ENCODE measurements at places on chromosomes 7 and 10. TPM values are rescaled to one million over a fixed set of nuclear protein-coding genes. Genes with fewer than 3 reads are reported as not detected.

The CYP3A4 gene
- total RNA-seq = not detected

The HEPACAM2 gene
- total RNA-seq = not detected

The CALD1 gene
- not detected for total RNA-seq

The ZNF488 gene
- total RNA-seq = not detected

The CACNA2D1 gene
- not detected for total RNA-seq

The ITPRID1 gene
- not detected for total RNA-seq

The DPY19L1 gene
- 7.2 TPM for total RNA-seq

- DNase-seq = no peak
These were observed 15.5 kb upstream of the GTPBP4 start for GRCh38 chr10:972763-973162.

- DNase-seq = no peak
These were observed 2.0 kb downstream of the SAMD9 start for GRCh38 chr7:93115796-93116195.

- no peak for DNase-seq
These were observed 28.6 kb upstream of the KCNK18 start for GRCh38 chr10:117168729-117169128.

DNA sequence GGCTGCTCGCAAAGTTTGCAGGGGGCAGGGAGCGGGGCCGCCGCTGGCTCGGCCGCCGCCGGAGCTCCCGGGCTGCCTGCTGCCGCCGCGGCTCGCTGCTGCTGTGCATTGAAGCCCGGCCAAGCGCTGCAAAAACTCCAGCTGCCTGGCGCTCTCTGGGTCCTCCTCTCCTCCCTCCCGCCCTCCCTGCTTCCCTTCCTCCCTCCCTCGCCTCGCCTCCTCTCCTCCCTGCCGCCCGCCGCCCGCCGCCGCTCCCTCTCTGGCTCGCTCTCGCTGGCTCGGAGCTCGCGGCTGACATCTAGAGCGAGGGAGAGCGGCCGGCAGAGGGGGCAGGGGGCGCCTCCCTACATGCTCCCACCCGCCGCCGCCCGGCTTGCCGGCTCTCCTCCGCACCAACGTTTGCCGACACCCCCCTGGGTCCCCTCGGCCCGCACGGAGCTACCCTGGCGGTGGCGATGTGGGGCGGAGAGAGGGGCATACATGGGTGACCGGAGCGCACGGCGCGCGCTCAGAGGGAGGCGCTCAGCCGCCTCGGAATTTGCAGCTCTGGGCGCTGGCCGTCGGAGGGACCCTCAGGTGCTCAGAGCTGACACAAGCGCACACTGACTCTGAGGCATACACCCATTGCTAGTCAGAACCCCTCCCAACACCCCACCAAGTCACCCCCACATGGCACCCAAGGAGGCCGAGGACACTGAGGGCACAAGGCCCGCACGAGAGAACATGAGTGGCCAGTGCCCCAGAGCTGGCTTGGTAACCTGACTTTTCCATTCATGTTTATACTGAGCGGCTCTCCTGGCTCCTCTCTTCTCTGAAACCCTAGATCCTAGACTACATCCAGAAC lies 1.2 kb upstream of the PLXNA4 start:
- no peak for DNase-seq

DNA sequence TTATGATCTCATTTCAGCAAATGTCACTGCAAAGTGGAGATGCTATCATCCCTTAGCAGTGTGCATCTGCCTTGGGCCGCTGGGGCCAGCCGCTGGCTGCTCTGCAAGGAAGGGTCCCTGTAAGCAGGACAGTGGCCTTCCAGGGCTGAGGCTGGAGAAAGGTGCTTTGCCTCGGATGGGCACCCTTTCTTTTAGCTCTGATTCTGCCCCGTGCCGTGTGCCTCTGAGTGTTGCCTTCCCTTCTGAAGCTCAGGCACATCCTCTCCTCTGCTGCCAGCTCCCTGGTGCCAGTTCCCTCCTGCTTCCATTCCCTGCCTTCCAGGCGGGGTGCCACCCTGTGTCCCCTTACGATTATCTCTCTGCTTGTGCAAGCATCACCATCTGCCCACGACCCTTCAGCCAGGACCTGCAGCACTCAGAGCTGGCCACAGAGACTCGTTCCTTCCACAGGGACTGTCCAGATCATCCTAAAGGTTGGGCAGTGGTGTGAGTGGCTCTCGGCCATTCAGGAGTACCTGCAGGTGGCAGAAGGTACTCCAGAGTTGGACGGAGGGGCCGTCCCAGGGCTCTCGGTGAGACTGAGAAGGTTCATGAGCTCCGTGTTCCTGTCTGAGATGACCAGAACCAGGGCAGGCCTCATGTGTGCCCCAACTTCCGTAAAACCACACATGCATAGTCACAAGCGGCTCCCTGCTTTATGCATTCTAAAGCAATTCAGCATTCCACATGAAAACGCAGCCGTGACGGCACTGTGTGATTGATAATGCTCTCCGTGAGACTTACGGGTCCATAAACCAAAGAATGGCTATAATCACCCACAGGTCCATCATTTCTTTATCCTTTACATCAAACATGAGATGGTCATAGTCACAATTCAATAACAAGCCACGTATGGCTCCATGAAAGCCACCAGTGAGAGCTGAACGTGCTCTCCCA lies 371.4 kb downstream of the DNAJB6 start:
- DNase-seq = no peak

- no peak for DNase-seq
These were observed at the start of gene ADAMTS14 for GRCh38 chr10:70672165-70673042. ADAMTS14 (plus strand) TSS chr10:70672506; CDS start chr10:70672803, 297 bp downstream.

DNA sequence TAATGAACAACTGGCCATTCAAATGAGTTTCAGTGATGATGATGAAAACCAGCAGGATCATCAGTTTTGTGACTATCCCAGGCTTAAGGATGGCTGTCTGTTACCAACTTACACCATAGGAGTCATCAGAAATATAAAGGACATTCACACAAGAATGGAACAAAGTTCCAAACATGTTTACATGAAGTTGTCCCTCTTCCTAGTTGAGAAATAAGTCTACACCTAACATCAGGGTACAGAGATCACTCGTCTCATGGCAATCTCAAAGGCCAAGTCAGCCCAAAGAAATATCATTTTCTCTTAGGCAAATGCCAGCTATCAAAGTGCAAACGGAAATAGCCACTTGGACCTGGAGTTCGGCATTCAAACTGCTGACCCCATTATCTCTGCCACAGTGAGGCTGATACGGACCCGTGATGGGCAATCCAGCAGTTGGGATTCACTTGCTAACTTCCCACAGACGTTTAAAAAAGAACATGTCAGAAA lies 53.0 kb downstream of the CREB3L2 start:
- DNase-seq = no peak

- no peak for DNase-seq
These were observed 8.4 kb downstream of the TCF7L2 start for GRCh38 chr10:112958275-112958995.

DNA sequence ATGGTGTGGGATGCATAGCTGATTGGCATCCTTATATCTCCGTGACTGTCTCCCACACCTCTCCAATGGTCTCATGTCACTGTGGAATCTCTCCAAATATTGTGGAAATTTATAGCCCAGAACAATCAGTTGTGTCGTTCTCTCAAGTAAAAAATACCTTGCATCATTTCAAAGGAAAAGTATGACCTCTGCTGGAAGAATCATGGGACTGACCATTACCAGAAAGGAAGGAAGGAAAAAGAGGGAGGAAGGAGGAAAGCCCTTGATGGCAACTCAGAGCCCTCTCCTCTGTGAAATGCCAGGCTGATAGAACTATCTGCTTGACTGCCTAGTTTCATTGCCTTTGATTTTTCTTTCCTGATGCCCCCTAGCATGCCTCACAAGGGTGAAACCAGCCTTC lies 76.3 kb downstream of the FOXI2 start:
- no peak for DNase-seq

DNA sequence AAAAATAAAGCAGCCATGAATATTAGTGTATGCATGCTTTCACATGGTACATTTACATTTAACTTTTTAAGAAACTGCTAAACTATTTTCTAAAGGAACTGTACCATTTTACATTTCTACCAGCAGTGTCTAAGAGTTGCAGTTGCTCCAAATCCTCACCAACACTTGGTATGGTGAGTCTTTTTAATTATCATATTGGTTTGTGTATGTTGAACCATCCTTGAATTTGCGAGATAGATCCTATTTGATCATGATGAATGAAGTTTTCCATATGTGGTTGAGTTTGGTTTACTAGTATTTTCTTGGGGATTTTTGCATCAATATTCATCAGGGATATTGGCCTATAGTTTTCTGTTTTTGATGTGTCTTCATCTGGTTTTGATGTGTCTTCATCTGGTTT lies 1057.2 kb downstream of the LRMDA start:
- DNase-seq = no peak

DNA sequence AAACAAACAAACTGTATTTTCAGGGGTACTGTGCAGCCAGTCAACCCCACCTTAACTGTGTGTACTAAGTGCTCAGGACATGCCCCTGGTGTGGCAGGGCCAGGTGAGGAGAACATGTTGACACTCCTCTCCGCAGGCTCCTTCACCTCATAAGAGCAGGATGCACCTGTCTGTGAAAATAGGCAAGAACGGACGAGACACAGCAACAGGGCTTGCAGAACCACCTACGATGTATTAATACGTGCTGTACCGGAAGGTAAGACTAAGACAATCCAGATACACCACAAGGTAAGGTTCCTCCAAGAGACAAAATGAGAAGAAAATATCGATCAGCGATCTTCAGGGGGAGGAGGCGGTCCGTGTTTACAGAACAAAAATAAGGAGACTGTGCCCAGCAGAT lies 65.8 kb upstream of the CAMK2B start:
- no peak for DNase-seq

DNA sequence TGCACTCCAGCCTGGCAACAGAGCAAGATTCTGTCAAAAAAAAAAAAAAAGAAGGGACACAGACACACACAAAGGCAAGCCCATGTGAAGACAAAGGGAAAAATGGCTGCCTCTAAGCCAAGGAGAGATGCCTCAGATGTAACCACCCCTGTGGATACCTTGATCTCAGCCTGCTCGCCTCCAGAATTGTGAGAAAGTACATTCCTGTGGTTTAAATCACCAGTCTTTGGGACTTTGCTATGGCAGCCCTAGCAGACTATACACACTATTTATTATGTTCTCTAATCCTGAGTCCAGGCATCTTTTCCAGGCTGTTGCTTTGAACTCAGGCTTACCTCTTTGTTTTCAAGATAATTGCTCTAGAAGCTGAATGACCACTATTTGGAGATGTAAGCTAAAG lies 494.3 kb downstream of the GALNT17 start:
- no peak for DNase-seq

- no peak for DNase-seq
These were observed 183.0 kb downstream of the ARID5B start for GRCh38 chr10:62084451-62084850.

- no peak for DNase-seq
These were observed 59.7 kb downstream of the ZNF467 start for GRCh38 chr7:149713731-149714068.

DNA sequence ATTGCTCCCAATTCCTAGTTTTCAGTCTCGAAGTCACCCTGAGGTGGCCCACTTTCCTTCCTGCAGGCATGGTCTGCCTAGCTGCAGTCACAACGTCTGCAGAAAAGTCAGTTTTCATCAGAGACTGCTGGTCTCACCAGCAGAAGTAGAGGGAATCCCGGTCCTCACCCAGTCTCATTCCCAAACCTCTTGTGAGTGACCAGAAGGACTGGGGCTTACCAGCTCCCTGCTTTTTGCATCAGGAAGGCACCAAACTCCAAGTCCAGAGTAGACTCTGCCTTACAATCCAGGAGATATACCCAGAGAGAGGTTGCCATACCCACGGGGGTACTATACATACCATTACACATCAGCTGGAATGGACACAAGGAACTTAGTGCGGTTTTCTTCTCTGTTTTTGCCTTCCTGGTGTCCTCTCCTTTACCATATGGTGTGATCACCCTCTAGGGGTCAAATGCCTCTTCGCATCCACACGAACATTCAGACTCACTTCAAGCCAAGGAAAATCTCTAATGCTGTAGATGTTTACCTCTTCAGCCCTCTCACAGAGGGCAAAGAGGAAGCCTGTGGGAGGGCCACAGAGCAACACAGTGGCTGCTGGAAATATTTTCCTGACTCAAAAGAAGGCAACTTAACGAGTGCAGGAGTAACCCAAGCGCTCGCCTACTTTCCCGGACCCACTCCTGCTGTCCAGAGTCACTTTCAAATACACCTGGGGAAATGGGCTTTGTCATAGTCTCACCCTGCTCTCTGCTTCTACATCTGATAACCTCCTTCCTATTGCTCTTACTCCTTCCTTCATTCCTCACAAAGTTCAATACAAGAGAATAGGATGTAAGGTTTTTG lies 220.9 kb downstream of the C7orf25 start:
- DNase-seq = no peak

DNA sequence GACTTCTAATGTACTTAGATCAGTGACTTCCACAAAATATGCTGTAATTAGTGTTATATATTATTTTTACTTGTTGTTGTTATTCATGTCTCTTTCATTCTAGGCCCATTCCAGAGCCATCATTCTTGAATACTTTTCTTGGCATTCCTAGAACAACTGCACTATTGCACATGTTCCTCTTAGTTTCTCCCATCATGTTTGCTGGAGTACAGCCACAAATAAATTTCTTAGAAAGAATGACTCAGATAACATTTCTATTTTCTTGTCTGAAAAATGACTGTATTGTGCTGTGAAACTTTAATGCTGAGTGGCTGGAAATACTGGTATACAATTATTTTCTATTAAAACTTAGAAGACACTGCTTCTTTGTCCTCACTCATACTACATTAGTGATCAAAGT lies 651.0 kb upstream of the STEAP1 start:
- DNase-seq = no peak

DNA sequence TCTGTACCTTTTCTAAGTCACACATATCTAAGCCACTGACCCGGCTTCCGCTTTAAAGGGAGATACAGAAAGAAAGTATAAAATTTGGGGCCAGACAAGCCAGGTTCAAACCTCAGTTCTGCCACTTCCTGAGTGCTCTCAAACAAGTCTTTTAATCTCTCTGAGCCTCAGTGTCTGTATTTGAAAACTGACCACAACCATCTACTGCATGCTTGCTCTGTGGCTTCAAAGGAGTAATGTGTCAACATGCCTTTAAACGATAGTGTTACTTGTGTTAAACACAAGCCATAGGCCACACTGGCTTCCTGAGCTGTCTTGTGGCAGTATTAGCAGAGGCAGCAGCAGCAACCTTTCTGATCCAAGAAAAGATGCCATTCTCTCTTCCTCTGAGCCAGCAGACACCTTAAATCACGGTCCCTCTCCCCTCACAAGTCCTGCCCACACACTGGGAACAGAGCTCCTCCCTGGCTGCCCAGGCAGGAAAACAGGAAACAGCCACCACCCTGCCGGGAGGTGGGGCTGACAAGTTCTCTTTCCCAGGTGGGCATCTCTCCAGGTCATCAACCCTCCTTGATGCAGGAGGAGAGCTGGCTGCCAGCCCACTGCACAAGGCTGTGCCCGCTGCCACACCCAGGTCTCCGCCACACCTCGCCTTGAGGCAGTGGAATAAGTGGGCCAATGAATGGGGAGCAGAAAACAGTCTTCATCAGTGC lies 10.7 kb downstream of the HIP1 start:
- peak; percentile 13 for DNase-seq
